Stimulated activated CD4-positive, alpha-beta T cell treated with anti-CD3 and anti-CD28 coated beads, Interleukin-1b, Interleukin-23, amount 100 ng/mL, for 24 hours (primary cell): ENCODE measurements at places on chromosomes 4 and X.

- no peak for DNase-seq
These were observed 36.9 kb upstream of the SH3KBP1 start for GRCh38 chrX:19924285-19924684.

DNA sequence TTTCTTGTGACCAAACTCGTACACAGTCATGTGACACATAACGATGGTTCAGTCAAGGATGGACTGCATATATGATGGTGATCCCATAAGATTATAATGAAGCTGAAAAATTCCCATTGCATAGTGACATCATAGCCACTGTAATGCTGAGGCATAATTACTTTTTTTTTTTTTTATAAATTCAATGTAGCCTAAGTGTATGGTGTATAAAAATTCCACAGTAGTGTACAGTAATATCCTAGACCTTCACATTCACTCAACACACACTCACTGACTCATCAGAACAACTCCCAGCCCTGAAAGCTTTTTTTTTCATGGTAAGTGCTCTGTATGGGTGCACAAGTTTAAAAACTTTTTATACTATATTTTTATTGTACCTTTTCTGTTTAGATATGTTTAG, 105.0 kb downstream of the AREG start:
- no peak for DNase-seq

- no peak for DNase-seq
These were observed 93.2 kb upstream of the KLF3 start for GRCh38 chr4:38570647-38571276.

GRCh38 chrX:132068405-132068804, 45.3 kb downstream of the STK26 start:
- DNase-seq, result no peak

GRCh38 chr4:174427571-174428140, 94.6 kb downstream of the HPGD start:
- DNase-seq, result no peak

DNA sequence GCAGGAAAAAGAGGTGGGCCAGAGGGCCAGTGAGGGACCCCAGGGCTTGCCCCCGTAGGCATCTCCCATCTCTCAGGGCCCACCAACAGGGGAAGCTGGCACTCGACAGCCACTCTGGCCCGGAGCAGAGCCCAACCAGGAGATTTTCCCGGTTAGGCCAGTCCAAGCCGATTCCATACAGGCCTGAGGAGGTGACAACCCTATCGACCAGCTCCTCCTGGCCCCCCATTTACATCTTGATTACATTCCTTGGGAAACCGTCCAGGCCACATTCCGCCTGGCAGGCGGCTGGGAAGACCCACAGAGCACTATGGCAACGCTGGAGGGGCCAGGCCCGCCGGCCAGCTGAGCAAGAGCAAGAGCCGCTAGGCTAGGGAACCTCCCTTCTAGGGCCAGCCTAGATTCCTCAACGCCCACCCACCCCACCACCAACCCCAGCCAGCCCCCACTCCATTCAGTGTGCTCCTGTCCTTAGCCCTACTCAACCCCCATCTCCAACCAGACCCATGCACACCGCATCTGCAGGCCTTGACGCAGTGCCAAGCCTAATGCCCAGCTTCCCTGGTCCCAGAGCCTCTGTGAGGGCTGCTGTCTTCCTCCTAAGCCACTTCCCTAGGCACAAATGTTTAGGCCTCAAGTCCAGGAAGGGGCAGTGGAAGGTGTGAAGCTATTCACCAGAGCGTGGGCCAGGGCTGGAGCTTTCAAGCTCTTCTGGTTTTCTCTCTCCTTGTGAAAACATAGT, 161.2 kb downstream of the EFNB1 start:
- no peak for DNase-seq

DNA sequence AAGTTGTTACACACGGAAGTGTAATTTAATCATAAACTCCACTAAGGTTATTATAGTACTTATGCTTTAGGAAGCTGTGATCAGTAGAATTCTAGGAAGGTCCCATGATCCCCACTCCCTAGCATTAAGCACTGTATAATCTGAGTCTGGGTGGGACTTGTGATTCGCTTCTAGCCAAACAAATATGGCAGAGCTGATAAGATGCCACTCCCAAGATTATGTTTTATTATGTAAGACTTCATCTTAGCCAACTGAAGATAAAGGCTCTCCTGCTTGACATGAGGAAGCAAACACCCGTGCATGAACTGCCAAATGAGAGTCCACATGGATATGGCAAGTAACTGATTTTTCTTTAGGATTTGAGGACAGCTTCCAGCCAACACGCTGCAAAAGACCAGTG, 186.4 kb upstream of the NDST3 start:
- no peak for DNase-seq

DNA sequence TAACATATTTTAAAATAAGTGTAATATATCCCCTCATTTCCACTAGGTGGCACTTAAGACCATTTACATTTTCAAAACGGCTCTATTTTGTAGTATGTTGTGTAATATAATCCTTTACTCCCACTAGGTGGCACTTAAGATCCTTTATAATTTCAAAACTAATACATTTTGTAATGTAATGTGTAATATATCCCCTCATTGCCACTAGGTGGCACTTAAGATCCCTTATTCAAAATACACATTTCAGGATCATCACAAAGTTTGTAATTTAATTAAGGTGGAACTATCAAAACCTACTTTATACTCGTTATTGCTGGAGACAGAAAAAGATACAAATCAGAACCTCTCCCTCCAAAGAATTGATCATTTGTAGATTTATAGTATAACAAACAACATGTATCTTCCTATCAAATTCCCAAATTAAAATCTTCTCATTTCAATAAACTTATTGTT, 132.5 kb downstream of the ARHGAP6 start:
- no peak for DNase-seq

DNA sequence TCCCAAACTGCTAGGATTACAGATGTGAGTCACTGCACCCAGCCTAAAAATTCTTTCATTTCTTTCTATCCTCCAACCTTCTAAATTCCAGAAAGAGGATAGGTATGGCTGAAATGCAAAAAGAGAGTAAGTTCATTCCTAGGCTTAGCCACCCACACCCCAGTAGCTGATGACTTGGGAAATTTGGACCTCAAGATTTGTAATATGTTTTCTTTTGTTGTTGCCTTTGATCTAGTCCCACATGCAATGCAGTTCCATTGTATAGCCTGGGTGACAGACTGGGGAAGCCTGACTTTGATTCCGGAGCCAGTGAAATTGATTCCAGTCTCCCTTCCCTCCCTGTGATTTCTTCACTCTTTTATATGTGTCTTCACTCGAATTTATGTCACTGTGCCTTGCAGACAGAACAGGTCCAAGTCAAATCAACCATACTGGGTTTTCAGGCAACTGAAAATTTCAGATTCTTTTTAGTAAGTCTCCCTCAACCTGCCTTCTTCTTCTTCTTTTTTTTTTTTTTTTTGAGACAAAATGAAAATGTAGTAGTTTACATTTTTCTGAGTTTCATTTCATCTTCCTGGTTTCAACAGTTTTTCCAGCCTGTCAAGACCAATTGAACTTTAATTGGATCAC, 176.2 kb upstream of the RBPJ start:
- no peak for DNase-seq

DNA sequence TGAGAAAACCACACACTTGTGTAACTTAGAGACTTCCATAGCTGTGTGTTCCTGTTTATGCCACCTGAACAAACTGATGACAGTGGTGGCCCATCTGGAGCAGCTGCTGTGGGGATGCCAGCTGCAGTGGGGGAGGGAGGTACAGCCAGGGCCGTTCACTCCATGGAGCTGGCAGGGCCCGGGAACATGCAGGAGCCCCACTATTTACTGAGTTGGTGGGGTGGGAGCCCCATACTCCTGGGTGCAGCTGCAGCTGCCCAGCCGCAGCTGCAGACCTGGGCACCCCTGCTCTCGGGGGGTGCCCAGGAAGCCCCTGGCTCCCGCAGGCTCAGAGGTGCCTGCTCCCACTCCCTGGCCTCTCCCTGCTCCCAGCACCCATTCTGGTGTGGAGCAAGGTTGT, 398.6 kb upstream of the RASGEF1B start:
- no peak for DNase-seq

DNA sequence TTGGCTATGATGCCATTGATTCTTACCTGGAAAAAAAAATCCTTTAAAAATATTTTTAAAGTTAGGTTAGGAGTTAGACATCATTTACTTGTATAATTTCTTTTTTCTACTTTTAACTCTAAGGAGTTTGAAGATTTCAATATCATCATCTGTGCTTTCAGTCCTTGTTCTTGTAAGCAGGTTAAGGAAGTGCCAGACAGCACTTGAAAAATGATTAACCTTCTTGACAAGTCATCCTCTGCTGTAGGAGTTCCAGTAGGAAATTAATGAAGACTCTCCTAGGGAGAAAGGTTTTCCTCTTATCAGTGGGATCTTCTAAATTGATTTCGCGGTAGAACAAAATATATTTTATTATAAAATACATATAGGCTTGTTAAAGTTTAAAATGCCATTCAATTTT, 29.1 kb upstream of the ANAPC4 start:
- DNase-seq, result no peak

DNA sequence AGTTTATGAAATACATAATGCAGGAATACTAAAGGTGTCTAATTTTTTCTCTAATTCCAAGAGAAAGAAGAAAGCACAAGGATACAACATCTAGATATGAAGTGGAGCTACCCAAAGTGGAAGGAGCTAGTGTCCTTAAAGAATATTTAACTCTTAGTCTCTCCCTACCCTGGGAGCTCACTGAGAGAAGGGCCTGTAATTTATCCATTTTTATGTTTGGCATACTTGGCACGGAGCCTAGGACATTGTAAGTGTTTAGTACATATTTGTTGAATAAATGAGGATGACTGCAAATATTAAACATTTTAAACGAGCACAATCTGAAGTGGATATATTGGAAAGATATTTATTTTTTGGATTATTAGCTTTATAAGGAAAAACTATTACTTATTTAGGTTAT, 674.8 kb downstream of the IQCM start:
- no peak for DNase-seq

DNA sequence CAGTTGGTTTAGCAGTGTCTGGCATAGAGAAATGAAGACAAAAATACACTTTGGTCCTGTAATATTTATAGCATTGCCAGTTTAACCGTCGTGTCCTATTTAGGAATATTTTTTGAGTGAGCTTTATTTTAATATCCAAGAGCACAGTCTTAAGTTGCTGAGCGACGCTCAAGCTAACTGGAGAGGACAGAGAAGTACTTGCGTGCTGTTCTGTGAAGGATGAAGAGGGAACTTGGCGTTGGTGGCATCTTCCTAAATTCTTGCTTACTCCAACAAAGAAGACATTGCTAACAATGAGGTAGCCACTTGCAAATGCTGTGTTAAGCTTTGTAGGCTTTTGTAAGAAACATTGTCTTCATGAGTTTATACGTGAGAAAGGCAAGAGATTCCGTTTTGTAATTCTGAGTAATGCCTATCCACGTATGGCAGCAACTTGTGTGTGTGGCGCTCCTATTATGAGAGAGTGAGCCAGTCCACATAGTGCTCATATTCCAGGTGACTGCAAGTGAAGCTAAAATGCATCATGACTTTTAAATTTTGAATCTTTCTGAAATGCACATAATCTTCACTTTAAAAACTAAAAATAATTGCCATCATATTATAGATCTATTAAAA, 50.6 kb downstream of the SYNPO2 start:
- DNase-seq, result no peak

DNA sequence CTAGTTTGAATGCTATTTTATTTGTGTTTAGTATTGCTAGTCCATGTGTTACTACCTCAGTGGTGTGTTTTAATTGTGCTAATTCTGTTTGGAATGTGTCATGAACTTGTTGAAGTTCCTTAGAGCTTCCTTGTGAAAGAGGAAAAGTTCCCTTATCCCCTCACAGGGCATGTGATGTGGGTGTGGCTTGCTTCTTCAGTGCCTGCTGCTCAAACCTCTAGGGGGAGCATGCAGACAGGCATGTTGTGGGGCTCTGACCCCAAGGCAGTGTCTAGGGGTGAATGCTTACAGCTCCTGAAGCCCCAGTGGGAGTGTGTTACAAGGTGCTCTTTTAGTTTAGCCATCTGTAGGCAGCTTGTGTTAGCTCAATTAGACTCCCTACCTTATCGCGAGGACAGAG, 86.5 kb downstream of the MAGED4 start:
- no peak for DNase-seq

DNA sequence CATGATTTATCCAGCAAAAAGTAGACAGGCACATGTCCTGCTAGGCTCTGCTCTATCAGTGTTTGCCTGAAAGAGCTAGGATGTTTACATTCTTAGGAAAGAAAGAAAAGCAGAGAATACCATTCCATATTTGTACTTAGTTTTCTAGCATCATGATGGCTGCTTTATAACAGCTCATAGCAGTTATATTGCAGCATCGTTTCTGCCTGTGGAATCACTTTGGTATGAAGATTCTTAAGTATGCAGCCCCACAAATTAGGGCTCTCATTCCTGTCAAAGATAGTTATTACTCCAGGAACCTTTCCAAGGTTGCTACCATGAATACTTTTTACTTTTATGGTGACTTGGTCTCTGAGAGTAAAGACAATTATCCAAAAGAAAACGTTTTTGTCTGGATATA, 119.0 kb upstream of the MYOZ2 start:
- no peak for DNase-seq

DNA sequence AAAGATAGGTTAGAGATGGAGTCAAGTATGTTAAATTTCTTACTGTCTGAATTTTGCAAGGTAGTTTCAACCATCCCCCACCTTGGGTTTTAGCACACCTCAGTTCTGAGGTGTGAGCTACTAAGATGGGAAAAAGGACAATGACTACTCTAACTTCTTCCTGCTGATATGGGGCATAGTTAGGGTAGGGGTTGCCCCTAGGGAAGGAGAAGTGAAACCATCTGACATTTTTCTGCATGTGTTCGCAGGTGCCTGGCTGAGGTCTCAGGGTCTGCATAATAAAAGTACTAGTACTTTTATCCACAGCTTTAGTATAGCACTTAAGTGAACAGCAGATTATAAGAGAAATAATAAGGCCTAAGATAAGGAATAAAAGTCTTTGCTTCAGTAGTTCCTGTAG, 129.5 kb upstream of the CYSLTR1 start:
- DNase-seq, result no peak

DNA sequence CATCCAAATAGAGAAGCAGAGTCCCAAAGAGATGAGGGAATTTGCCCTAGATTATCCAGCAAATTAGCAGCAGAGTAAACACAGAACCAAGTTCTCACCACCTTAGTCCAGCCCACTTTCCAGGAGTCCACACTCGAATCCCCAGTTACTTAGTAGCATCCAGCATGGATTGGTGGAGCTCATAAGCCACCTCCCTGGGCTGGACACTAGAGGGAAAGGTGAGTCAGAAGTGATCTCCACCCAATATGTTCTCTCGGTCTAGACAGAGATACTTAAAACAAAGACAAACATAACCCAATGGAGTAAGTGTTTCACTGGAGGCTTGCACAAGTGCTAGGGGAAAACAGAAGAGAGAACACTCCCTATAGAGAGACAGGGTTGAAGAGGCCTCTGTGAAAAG, 105.1 kb upstream of the CPEB2 start:
- DNase-seq, result no peak

DNA sequence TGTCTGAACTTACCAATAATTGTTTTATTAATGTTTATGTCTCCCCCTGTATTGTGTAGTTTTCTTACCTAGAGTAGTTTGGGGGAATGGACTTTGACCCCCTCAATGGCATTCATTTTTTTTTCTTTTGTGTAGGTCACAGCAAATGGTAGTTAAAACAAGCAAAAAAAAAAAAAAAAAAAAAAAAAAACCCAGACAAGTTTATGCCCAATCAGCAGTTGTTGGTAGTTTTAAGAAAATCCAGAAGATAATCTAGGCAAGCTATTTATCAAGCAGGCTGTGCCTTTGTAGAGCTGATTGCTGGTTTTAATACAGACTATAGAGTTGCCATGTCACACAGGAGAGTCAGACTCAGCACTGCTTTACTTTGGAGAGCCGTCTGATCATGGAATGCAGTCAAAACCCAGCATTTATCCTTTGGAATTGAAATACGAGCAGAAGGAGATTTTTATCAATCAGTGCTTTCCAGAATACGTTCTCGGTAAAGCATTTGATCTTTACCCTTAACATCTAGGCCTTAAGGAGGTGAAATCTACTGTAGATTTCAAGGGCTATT, 16.6 kb downstream of the DCUN1D4 start:
- DNase-seq, result no peak
